ENCODE measurements at places on chromosomes 11 and 22.

DNA sequence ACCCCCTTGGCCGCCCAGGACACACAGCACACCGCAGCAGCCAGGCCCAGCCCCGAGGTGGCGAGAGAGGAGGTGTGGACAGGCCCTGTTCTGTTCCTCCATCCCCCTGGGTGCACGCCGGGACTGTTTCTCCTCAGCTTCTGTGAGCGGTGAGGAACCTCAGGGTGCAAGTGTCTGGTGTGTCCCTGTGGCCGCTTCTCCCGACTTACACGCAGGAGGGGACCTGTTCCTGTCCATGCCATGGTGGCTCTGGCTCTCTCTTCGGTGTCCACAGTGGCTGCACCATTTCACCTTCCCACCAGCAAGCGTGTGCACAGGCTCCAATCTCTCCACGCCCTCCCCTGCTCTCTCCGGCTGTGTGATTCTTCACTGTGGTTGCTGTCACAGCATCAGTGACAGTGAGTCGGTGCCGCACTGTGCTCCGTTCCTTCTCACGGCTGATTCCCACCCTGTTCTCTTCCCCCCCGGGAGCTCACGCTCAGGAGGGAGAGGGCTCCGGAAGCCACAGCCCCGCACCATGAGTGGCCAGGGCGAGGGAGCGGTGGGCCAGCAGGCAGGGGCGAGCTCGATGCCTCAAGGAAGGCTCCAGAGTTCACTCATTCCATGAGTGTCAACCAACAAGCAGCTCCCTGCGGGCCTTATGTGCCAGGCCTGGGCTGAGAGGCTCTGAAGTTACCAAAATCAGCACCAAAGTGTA lies 18.6 kb upstream of the WNT7B start:
- DNase-seq, result no peak

- DNase-seq, result no peak
These were observed 624.7 kb downstream of the BUD13 start for GRCh38 chr11:116148056-116148455.

DNA sequence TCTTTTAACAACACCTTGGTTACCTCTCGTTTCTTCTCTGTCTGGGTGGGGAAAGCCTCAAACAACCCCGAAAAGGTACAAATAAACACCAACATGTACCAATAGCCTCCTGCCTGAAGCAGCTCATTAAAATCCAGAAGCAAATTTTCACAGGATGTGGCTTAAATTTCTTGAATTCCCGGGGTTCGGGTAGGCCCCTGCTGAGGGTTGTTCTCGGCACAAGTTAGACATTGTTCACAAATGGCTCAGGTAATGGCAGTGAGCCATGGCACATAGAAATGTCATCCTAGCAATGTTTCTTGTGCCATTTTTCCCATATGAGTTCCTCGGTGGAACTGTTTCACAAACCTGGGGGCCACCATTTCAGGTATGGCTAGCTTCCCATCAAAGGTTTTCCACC lies 19.7 kb upstream of the GLYATL1 start:
- DNase-seq, result no peak

DNA sequence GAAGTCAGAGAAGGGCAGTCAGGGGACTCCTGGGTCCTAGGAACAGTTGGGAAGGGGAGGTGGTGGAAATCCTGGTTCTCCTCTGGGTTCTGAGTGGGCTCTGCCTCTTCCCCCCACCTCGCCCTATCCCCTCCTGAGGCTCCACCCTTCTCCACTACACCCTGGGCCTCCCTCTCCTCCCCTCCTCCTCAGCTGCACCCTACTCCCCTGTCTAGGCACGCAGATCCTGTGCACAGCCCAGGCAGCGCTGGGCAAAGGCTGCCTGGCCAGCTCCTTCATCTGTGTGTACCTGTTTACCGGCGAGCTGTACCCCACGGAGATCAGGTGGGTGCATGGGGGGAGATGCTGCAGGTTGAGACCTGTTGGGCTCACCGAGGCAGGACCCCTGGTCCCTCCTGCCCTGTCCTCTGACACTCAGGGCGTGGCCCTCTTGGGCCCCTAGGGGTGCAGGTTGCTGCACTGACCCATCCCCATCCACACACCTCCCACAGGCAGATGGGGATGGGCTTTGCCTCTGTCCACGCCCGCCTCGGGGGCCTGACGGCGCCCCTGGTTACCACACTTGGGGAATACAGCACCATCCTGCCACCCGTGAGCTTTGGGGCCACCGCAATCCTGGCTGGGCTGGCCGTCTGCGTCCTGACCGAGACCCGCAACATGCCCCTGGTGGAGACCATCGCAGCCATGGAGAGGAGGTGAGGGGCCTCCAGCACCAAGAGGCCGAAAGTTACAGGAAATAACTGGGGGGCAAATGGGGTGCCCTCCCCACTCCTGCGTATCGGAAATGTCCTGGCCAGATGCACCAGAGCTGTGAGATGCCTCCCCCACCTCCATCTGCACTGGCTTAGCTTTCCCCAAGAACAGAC lies 25.3 kb upstream of the POLA2 start:
- DNase-seq, result no peak

- no peak for DNase-seq
These were observed 205.4 kb downstream of the FAM76B start for GRCh38 chr11:95584180-95584579.

GRCh38 chr11:73972187-73972586 lies 10.5 kb downstream of the UCP2 start:
- no peak for DNase-seq

- DNase-seq, result no peak
These were observed 87.6 kb upstream of the FSHB start for GRCh38 chr11:30143098-30143705.

DNA sequence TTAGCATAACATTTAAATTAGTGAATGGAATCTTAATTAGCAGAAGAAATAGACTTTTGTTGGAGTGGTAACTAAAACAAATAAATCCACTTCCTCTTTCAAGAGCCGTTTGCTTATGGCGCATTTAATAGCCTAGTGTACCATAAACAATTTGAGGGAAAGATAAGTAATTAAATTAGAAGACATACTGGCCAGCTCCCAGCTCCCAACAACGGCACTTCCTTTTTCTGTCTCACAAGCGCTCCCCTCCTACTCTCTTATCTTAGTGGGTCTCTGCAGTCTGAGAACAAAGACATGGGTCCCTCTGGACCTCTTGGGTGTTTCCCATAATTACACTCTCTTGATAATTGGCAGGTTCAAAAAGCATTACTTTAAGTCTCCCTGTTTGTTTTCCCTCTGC lies 146.0 kb downstream of the OPCML start:
- DNase-seq, result no peak

DNA sequence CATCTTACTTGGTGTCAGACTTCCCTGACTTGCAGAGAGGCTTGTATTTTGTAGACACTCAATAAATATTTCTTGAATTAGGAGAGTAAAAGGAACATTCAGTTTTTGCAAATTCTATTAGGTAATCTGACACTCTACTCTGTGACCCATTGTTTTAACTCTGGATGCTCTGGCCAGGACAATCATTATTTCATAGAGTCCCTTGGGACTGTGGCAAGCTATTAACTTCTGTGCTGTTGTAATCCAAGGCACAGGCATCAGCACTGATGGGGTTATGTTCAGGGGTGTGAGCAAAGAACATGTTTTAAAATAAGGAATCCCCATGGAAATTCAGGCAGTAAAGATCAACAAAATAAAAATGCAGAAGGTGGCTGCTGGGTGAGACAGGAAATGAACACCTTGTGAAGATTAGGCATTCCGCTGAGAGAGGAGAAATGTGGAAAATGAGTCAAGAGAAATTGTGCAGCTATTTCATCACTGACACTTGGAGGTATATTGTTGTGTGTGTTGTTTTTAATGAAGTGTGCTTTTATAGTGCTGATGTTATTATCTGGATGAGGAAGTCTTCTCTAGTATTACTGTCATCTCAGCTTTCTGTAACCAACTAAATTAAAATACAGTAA lies 175.2 kb downstream of the WNT11 start:
- DNase-seq, result no peak

- DNase-seq, result no peak
These were observed 45.5 kb downstream of the ADM start for GRCh38 chr11:10350334-10350733.

- no peak for DNase-seq
These were observed 128.3 kb downstream of the NTM start for GRCh38 chr11:131498631-131499160.

GRCh38 chr11:18352581-18352980 lies 30.2 kb downstream of the GTF2H1 start:
- no peak for DNase-seq

- DNase-seq, result no peak
These were observed 40.2 kb downstream of the MICAL3 start for GRCh38 chr22:17984114-17984513.

DNA sequence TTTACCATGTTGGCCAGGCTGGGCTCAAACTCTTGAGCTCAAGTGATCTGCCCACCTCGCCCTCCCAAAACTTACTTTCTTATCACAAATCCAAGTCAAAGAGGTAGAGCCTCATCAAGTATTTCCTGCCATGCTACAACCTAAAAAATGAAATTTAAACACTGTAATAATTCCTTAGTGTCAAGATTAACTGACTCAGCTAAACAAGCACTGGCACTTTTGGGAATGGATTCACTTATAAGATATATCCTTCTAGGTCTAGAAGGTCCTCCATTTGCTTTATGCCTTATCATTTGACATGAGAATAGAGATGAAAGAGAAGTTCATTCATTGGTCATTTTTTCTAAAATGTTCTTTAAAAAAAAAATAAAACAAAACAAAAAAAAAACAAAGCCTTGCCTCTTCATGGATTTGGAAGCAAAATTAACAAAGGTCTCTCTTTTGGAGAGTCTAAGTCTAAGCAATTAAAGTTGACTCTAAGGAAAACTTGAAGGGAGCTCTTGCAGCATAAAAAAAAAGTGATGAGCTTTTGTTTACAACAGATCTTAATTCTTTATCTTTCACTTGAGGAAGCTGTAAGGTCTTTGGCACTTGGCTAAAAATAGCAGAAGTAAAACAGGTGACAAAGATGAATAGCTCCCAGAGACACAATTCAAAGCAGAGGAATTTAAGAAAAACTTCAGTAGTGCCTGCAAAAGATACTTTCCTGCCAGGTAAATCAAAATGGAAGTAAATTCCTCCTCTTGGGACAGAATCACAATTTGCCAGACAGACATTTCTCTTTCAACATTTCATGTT lies 50.3 kb downstream of the CADM1 start:
- no peak for DNase-seq

DNA sequence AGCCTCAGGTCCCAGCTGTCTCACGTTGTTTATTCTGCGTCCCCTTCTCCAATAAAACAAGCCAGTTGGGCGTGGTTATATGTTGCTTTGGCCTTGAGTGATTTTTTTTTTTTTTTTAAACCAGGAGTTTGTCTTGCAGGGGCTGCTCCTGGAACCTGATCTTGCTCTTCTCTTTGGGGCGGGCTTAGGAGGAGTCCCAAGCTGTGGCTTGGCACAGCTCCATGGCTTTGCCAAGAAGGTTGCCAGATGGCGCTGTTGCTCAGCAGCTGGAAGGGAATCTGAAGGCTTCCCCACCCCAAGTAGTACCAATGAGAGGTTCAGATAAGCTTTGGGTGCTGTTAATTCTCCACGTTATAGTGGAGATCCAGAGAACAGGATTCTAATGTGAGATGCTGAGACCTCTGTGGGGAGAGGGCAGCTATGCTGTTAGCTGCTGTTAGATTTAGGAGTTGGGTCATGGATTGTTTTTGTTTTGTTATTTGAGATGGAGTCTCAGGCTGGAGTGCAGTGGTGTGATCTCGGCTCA lies 2.0 kb upstream of the FERMT3 start:
- DNase-seq, result peak; percentile 83

GRCh38 chr11:96123301-96123700 lies 199.4 kb upstream of the MTMR2 start:
- DNase-seq, result no peak

GRCh38 chr11:112844517-112844916 lies 116.7 kb upstream of the NCAM1 start:
- DNase-seq, result no peak

DNA sequence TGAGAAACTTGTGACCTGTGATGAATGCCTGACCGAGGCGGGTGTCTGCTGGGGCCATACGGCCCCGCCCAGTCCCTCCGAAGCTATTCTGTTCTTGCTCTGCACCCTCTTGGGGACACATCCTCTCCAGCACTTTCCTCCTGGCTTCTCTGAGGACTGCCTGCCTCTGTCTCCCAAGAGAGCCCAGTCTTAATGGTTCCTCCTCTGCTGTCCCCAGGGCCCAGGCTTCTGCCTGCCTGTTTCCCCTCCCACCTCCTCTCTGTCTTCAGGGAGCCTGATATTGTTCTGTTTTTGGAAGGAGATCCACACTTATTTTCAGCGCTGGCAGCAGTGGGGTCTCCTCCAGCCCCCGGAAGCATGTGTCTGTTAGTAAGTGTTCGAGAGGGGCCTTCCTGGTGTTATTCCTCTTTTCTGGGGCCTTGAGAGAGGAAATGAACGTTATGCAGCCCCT lies 18.7 kb downstream of the SYNGR1 start:
- no peak for DNase-seq

DNA sequence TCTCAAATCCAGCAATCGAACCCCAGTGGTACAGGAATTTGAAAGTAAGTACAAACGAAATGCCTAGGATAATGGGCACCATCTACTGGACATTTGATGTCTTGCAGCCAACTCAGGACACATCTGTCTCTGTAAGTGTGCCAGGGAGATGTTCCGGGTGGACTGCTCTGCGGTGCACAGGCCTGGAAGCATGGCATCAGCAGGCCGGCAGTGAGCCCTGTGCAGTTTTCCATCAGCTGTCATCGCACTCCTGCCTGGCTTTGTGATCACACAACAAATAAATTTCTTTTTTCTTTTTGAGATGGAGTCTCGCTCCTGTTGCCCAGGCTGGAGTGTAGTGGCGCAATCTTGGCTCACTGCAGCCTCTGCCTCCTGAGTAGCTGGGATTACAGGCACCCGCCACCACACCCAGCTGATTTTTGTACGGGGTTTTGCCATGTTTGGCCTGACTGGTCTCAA lies 71.0 kb downstream of the JAM3 start:
- peak; percentile 40 for DNase-seq

DNA sequence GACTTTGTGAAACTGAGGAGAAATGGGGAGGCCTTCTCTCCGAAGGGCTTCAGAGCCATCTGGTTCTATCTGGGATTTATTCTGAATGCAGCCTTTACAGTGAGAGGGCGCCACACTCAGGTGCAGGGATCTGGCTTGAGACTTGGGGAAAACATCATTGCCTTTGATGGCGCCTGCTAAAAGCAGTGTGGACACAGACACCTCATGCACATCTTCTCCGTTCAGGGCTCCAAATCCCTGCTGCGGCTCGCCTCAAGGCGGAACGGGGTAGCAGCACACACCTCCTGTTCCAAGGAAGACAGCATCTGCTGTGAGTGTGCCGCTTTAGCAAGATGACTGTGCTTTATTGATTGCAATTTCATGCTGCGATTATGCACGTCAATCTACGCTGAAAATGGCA lies 37.1 kb upstream of the OLFML1 start:
- DNase-seq, result no peak

DNA sequence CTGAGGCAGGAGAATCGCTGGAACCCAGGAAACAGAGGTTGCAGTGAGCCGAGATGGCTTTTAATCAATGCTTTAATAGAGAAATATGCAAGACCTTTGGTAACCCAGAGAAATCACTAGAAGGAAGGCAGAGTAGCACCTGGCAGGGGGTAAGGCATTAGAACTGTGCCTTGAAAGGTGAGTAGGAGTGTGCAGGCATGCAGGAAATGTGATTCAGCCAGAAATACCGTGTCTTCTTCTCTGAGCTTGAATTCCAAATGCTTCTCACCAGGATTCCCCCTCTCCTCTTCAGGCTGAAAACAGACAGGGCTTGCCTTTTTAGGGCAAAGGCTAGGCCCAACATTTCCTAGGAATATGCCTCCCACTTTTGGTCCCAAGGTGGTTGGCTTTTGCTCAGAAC lies 51.0 kb downstream of the OR4D9 start:
- DNase-seq, result no peak
